ENCODE measurements at places on chromosomes 11 and 22.

DNA sequence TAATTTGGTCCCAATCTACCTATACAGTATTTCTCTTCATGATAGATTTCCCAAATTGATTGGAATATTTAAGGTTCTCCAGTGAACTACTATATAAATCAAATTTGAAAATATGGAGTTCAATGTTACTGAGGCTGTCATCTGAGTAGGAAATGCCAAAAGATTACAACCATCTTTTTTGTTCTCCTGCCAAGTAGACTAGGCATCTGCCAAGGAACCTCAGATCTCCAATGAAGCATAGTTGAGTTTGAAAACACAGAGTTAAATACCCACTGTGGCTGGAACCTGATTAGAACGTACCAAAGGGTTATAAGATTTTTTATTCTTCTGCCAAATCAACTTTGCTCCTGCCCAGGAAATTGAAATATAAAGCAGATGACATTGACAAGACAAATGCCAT lies 330.9 kb downstream of the CNTN5 start:
- no peak for DNase-seq

DNA sequence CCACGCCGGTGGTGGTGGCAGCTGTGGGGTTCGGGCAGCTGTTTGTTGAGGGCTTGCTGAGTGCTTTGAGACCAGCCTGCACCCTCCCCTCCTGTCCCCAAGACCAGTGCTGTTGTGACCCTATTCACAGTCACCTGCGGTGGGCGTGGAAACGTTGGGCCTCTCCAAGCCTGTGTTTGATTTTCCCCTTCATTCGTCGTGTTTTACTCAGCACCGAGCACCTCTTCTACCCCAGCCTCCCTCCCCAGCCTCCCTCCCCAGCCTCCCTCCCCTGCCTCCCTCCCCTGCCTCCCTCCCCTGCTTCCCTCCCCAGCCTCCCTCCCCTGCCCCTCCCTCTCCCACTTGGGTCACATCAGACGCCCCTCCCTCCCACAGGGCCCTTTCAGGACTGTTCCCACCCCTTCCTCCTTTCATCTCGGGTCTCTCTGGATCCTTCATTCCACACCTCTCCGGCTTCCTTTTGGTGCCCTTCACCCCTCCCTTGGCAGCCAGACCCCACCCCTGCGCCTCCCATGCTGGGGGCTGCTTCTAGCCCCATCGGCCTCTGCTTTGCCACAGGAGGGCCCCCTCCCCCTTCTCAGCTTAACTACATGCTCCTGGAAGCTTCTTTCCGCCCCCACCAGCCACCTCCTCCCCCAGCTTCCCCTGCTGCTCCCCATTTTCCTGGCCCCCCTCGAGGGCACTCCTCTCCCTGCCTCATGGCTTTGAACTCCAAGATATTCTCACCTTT lies 14.8 kb downstream of the FRMD8 start:
- DNase-seq: no peak

- no peak for DNase-seq
Measured at GRCh38 chr22:42080287-42080686, 787 bp downstream of the SMDT1 start.

DNA sequence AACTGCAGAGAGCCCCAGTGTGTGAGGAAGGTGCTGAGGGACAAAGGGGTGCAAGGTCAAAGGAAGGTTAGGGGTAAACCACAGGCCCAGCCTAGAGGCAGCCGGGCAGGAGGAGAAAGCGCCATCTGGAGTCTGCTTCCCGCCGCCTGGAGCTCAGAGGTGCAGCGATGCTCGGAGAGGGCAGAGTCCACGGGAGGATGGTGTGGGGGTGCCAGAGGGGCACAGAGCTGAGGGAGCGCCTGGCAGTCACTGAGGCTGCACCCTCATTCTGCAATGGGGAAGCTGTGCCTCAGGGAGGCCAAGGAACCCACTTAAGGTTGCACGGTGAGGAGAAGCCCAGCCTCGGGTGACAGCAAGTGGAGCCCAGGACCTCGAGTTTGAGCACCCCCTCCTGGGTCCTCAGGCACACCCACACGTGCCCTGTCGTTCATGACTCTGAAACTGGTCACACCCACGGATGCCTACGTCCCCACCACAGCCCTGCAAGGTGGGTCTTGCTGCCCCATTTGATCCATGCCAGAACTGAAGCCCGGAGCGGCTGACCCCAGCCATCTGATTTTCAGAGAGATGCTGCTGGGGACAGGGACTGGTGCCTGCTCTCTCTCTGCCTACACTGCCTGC lies 1.6 kb downstream of the IL2RB start:
- DNase-seq: no peak

GRCh38 chr22:28417431-28417830 lies 262.2 kb downstream of the TTC28 start:
- DNase-seq: no peak

DNA sequence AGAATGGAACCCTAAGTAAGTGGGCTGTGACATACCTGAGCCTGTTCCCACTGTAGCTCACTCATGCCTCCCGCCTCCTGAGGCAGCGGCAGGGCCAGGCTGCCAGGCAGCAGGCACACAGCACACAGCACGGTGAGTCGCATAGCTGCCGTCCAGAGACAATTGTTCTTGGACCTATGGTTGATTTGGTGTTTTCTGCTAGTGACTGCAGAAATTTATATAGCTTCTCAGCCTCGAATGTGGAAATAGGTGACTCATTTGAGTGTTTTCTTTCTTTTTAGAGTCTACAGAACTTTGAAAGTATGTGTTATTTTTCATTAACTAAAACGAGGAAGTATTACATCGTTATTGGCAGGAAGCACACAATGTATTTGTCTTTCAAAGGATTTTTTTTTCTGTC lies at the start of gene MMP7:
MMP7 (minus strand) TSS at position 190 of the 400 bp plus-strand sequence; CDS start at position 143, 47 bp downstream.
- no peak for DNase-seq

GRCh38 chr11:27679136-27680015 lies 20.9 kb downstream of the BDNF start:
- DNase-seq: no peak

- DNase-seq: peak; percentile 61
Measured at GRCh38 chr11:45371251-45372115, 85.3 kb upstream of the SYT13 start.

DNA sequence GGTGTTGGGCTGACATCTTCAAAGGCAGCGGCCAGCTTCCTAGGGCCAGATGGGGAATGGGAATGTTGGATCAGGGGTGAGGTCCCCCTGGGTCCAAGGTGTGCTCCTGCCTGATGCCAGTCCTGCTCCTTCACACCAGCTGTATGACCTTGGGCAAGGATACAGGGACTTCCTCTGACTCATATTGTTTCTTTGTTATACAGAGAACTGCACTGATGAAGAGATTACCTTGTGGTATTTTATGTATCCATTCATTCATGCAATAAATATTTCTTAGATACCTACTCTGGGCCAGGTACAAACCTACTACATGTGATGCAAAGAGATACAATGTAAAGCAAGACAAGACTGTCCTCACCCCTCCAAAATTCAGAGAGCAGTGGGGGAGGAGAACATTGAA lies 3.9 kb upstream of the OPCML start:
- DNase-seq: no peak

DNA sequence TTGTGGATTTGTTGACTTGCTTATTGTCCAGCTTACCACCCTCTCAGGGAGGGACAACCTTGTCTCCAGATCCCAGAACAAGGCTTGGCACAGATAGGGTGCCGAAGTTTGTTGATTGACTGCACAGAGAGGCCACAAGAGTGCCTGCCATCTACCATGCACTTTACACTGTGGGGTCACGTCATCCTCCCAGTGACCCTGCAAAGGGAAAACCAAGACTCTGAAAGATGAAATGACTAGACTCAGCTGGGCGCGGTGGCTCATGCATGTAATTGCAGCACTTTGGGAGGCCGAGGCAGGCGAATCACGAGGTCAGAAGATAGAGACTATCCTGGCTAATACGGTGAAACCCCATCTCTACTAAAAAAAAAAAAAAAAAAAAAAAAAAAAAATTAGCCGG lies 4.6 kb upstream of the LTBP3 start:
- DNase-seq: no peak

DNA sequence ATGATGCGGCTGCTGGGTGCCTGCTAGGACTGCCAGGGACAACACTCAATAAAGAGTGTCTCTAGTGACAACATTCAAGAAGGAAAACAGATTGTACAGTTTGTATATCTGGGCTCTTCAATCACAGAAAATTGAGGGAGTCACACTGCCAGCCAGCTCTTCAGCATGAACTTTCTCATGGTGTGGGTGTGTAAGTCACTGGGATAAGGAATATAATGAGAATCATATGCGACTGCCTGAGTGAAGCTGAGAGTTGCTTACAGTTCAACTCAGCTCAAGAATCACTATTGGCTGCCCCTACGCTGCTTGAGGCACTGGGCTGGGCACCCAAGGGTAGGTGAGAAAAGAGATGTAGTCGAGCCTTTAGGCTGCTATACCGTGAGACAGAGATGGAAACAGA lies 328.1 kb upstream of the PITPNB start:
- no peak for DNase-seq

DNA sequence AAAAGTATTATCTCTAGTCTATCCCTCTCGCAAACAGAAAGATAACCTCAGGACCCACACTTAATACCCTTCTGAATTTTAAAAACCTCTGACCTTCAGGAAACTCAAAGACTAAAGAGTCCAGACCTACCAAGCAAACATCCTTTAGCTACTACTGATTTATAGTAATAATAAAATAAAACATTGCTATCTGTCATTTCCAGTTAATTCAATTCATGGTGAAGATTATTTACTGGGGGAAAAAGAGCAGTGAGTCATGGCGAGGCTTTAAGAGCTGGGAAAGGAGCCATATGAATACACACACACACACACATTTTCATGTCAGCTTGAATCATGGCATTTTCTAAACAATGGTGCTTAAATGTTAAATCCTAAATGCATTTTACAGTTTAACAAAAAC lies 87.1 kb downstream of the FAM76B start:
- DNase-seq: no peak

DNA sequence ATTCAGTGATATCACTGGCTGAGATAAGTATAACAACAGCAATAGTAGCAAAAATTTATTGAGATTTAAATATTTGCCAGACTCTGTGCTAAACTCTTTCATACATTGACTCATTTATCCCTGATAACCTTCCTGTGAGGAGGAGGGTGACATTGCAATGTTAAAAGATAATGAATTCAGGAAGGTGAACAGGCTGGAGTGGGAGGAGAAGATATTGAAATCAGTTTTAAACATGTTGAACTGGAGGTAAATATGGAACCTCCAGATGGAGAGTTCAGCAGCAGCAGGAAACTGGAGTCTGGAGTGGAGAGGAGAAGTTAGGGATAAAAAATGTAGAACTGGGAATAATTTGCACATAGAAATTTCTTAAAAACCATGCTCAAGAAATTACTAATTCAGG lies 142.0 kb upstream of the FAT3 start:
- DNase-seq: no peak
